ENCODE measurements at places on chromosomes 6 and 20.
A peak's percentile ranks its signal among the peaks of the same experiment; 100 is the strongest.

DNA sequence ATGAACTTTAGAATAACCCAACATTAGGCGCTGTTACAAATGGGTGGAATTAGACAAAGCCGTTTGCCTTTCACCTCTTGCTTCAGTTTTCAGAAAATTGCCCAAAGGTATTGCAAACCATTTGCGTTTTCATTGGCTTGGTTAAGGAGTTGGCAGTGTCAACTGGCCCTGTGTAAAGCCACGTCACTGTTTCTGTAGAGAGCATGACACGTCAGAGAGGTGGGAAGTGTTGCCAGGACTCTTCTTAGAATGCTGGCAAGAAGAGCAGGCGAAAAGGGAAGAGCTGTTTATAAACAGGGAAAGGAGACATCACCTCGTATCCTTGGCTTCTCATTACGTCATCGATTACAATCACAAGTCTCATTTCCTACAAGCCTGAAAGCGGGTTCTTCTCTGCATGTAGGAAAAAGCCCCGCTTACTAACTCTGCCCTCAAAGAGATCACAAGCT is 4.2 kb upstream of the IRF4 start:
- DNase-seq = no peak

GRCh38 chr6:31397901-31398525 is 5.4 kb upstream of the MICA start:
- DNase-seq = no peak

DNA sequence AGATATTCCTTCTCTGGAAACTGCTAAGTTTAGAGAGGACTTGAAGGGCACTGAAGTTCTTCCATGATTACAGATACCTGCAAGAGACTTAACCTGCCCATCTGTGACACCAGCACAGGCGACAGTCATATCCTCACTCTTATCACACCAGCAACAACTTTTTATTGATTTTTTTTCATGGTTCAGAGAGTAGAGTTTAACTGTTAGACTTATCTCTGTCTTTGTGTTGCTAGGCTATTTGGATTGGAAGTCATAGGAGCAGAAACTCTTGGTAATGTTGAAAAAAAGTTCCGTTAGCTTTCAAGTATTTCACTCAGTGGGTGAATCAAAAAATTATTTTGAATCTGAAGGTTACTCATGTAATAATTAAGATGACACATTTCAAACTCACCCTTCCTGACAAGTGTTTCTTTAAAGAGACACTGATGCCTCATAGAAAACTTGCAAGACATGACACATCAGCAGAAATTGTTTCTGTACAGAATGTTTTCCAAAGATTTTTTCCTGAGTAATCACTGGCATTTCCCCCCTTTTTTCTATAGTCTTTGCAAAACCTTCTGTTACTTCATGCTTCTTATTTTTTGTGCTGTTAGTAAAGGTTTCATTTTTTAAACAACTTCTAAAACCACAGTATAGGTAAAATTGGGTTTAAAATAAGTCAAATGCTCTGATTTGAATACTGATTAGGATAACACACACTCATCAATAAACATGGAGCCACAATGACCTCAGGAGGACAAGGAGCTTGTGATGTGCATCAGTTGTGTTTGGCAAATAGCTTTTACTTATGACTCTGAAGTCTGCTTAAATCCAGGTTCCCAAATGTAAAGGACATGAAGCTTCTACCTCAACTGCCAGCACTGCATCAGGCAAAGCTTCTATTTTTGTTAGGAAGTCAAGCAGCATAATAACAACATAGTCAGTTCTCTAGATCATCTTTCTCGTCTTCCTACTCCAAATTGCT is 252.9 kb upstream of the MAN1A1 start:
- DNase-seq = peak; percentile 76

GRCh38 chr6:160010067-160010466 is 41.2 kb downstream of the IGF2R start:
- DNase-seq = no peak

DNA sequence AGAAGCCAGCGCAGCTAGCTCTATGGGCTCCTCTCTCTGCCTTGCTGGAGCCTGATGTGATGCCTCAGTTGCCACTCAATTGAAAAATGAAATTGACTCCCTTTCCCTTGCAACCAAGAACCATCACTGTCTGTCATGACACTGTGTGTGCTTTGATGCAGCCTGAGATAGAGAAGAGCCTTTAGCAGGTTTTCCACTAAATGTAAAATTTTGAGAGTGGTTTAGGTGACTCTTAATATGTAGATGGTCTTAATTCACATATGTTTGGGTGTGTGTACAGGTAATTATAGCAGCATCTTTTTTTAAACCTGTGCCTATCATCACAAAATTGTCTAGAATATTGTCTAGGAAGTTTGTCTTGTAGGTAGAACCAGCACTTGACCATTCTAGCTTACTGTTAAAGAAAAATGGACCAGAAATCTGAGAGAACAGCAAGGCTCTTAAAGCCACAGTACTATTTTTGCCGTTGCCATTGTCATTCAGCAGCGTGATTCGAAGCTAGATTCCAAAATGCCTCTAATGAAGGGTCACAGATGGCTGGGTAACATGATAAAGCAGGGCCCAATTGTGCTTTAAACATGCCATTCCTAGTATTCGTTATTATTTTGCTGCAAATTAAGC is 1.3 kb downstream of the ARFGEF3 start:
- no peak for DNase-seq

DNA sequence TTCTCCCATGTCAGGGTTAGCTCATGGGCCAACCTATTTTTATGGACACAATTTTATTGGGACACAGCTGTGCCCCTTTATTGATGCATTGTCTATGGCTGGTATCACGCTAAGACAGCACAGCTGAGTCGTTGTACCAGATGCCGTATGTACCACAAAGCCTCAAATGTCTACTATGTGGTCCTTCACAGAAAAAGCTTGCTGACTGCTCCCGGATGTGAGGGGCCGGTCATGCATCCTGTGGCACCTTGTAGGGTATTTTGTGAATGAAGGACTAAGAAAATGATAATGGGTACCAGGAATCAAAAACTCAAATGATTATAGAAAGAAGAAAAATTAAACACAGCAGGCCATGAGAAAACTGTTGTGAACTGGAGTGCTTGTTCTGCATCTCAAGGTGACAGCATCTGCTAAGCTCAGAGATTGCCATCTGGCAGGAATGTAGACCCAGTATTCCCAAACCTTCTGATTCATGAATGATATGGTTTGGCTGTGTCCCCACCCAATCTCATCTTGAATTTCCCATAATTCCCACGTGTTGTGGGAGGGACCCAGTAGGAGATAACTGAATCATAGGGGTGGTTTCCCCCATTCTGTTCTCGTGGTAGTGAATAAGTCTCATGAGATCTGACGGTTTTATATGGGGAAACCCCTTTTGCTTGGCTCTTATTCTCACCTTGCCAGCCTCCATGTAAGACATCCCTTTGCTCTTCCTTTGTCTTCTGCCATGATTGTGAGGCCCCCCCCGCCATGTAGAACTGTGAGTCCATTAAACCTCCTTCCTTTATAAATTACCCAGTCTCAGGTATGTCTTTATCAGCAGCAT is 248.5 kb downstream of the TSHZ2 start:
- no peak for DNase-seq

GRCh38 chr20:11546939-11547338 is 370.8 kb upstream of the BTBD3 start:
- DNase-seq = no peak

GRCh38 chr6:163751032-163751525 is 336.6 kb downstream of the QKI start:
- peak; percentile 14 for DNase-seq

DNA sequence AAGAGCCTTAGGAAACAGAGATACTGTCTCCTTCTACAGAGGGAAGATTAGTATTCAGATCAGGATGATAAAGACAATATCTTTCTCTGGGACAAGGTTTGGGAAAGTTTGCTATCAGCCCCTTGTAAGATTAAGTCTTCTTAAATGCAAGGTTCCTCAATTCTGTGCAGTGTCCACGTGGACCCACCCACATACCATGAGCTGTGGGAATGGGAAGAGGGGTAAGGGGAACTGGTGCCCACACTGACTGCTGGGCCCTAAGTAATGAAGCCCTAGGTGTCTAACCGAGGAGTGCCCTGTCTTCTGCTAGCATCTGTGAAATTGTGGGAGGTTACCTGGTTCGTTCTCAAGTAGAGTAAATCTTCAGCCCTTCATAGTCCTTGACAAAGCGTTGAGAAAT is 5.8 kb upstream of the SSTR4 start:
- DNase-seq = no peak

DNA sequence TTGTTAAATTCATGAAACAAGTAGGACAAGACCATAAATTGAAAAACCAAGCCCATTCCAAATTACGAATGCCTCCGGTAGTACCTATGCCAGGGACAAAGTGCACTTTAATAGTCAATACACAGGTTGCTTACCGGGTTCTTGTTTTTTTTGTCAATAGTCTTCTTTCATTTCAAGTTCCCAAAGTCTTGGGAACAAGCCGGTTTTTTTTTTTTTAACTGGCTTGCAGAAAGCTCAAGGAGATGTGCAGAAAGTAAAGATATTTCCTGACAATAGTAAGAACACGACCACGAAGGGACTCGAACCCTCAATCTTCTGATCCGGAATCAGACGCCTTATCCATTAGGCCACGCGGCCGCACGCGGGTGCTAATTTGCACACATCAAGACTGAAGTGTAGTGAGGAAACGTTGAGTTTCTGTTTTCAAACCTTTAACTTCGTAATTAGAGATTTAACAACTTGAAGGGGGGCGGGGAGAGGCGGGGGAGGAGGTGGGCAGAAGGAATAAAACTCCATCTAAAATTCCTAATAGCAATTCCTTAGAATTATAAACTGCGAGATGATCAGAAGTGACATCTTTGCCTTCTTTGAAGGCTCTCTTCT is 181.0 kb downstream of the TRIM27 start:
- DNase-seq = peak; percentile 38

- DNase-seq = no peak
These were observed 115.7 kb downstream of the UNC5CL start for GRCh38 chr6:40923326-40923725.

GRCh38 chr6:35945650-35946025 is 24.7 kb upstream of the SRPK1 start:
- DNase-seq = no peak

GRCh38 chr20:63070301-63070625 is 63.5 kb upstream of the BHLHE23 start:
- no peak for DNase-seq
